ENCODE measurements at places on chromosomes 7 and 10. TPM values are rescaled to one million over a fixed set of nuclear protein-coding genes. Genes with fewer than 3 reads are reported as not detected.
A peak's percentile ranks its signal among the peaks of the same experiment; 100 is the strongest.

PAPOLB gene
- 0.11 TPM for total RNA-seq

SPAM1 gene
- not detected for total RNA-seq

PRLHR gene
- not detected for total RNA-seq

- H3K27me3 ChIP-seq, result no peaks in the 10 kb centered on the region
- H3K4me1 ChIP-seq, result no peaks in the 10 kb centered on the region
- DNase-seq, result no peak
- H3K27ac ChIP-seq, result no peak overlapping the region
Measured at GRCh38 chr10:51297438-51297837, 223.2 kb downstream of the PRKG1 start.

- no peak overlapping the region for H3K27ac ChIP-seq
Measured at GRCh38 chr10:124107072-124107471, 13.7 kb upstream of the CHST15 start.

MPP7 gene
- total RNA-seq, result 9.8 TPM

C7orf57 gene
- total RNA-seq, result 0.56 TPM

NKX2-3 gene
- not detected for total RNA-seq

DNA sequence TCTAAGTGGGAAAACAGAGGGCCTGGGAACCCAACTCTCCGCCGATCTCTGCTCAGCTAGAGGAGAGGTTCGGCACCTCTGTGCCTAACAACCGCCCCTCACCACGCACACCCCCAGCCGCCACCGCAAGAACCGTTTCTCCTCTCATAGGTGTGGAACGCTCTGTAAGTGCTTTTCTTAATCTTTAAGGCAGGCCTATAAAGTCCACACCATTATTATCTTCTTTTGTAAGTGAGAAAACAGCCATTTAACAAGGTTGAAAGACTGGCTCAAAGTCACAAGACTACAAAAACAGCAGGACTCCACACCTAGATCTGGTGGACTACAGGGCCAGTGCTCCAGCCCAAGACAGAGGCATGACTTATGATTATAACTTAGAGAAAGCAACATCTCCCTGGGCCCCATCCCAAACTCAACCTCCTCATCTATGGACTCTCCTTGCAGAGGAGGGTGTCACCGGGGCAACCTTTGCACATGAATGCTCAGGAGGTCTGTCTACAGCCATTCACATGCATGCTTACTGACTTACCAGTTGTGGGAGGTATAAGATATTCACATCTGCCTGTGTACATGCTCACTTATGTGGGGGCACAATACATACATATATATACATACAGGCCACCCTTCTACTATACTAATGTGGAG lies 7.9 kb upstream of the NKX2-3 start:
- no peak overlapping the region for H3K27ac ChIP-seq
- no peaks in the 10 kb centered on the region for H3K36me3 ChIP-seq
- H3K4me3 ChIP-seq, result peak overlapping the region; percentile 22
- DNase-seq, result no peak

EN2 gene
- total RNA-seq, result not detected

PKD2L1 gene
- 0.20 TPM for total RNA-seq

DNA sequence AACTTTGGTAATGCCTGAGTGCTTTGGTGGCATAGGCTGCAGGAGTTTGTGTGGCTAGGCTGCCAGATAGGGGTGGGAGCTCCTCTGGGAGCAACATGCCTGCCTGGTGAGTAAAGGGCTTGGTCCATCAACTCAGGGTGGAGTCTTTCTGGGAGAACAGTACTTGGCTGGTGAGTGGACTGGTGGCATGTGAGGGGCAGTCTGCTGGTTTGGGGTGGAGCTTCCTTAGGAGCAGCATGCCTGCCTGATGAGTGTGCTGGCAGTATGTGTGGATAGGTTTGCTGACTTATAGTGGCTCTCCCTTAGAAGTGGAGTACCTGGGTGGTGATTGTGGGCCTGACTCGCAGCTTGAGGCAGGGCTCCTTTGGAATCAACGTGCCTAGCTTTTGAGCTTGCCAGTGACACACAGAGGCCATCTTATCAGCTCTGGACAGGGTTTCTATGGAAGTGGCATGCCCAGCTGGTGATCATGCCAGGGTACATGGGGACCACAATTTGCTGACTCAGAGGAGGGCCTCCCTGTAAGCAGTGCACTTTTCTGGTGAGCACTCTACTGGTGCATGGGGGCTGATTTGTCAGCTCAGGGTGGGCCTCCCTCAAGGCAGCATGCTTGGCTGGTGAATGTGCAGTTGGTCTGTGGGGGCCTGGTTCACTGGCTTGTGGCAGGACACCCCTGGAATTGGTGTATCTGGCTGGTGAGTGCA lies 35.0 kb upstream of the SRI start:
- DNase-seq, result no peak
- H3K27me3 ChIP-seq, result no peaks in the 10 kb centered on the region
- H3K36me3 ChIP-seq, result no peaks in the 10 kb centered on the region
- no peaks in the 10 kb centered on the region for H3K4me1 ChIP-seq

A1CF gene
- not detected for total RNA-seq

CYP3A4 gene
- not detected for total RNA-seq

- H3K4me3 ChIP-seq, result no peak overlapping the region
- H3K4me1 ChIP-seq, result no peaks in the 10 kb centered on the region
- no peaks in the 10 kb centered on the region for H3K27me3 ChIP-seq
- DNase-seq, result no peak
- H3K36me3 ChIP-seq, result no peaks in the 10 kb centered on the region
Measured at GRCh38 chr10:29982997-29983648, 76.3 kb downstream of the JCAD start.

ASB15 gene
- total RNA-seq, result not detected

GRCh38 chr7:16693601-16694318 lies 47.8 kb downstream of the BZW2 start:
- H3K36me3 ChIP-seq, result peaks cover 9% of the 10 kb centered on the region
- H3K27me3 ChIP-seq, result no peaks in the 10 kb centered on the region
- no peak overlapping the region for H3K27ac ChIP-seq
- no peak overlapping the region for H3K4me3 ChIP-seq
- no peak for DNase-seq

- H3K27ac ChIP-seq, result no peak overlapping the region
- no peaks in the 10 kb centered on the region for H3K27me3 ChIP-seq
- no peak for DNase-seq
- no peak overlapping the region for H3K4me3 ChIP-seq
- no peaks in the 10 kb centered on the region for H3K4me1 ChIP-seq
Measured at GRCh38 chr10:94013331-94013760, 19.6 kb downstream of the PLCE1 start.

DNA sequence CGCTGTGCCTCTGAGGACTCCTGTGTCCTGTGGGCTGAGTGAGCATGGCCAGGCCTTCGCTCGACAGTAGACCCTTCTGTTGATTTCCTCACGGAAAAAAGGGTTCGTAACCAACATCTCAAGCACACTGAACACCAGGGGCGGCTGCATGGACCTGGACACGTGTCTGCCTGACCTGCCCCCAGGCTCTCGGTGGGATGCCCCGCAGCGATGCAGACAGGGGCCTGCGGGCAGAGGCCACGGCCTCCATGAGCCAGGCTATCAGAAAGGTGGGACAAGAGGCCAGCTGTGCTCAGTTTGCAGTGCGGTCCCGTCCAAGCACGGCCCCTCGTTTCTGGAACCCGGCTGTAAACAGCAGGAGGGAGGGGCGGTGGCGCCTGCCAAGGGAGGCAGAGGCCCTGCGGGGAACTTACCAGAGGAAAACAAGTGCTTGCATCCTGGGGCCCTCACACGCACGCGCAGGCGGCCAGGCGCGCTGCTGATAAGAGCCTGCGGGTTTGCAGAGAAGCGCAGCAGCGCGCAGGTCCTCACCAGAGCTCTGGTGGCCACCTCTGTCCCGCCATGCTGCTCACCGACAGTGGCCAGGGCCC lies 10.6 kb downstream of the GPR146 start:
- H3K4me3 ChIP-seq, result no peak overlapping the region
- H3K36me3 ChIP-seq, result no peaks in the 10 kb centered on the region
- no peak for DNase-seq
- peaks cover 23% of the 10 kb centered on the region for H3K4me1 ChIP-seq
- no peaks in the 10 kb centered on the region for H3K27me3 ChIP-seq

GRCh38 chr7:91299952-91300775 lies 35.9 kb downstream of the FZD1 start:
- no peak overlapping the region for H3K4me3 ChIP-seq
- H3K36me3 ChIP-seq, result no peaks in the 10 kb centered on the region
- no peaks in the 10 kb centered on the region for H3K27me3 ChIP-seq
- H3K4me1 ChIP-seq, result no peaks in the 10 kb centered on the region
- no peak for DNase-seq

LFNG gene
- total RNA-seq, result 31.6 TPM

GRCh38 chr7:44796034-44796503 lies 412 bp upstream of the PPIA start:
- H3K27me3 ChIP-seq, result no peaks in the 10 kb centered on the region
- H3K4me3 ChIP-seq, result peak overlapping the region; percentile 84
- peak; percentile 23 for DNase-seq
- peak overlapping the region; percentile 86 for H3K27ac ChIP-seq

GRCh38 chr7:137928626-137929025 lies 73.3 kb downstream of the CREB3L2 start:
- DNase-seq, result no peak
- H3K27ac ChIP-seq, result no peak overlapping the region
- H3K36me3 ChIP-seq, result peaks cover 5% of the 10 kb centered on the region
- peaks cover under 1% of the 10 kb centered on the region for H3K4me1 ChIP-seq

GRCh38 chr7:127578036-127578684 lies 7.2 kb downstream of the GCC1 start:
- no peak for DNase-seq
- H3K4me1 ChIP-seq, result no peaks in the 10 kb centered on the region
- H3K27me3 ChIP-seq, result no peaks in the 10 kb centered on the region
- no peak overlapping the region for H3K27ac ChIP-seq
- peaks cover 18% of the 10 kb centered on the region for H3K36me3 ChIP-seq
- H3K4me3 ChIP-seq, result no peak overlapping the region

- H3K4me3 ChIP-seq, result no peak overlapping the region
- peak; percentile 92 for DNase-seq
- H3K4me1 ChIP-seq, result peaks cover 3% of the 10 kb centered on the region
- no peak overlapping the region for H3K27ac ChIP-seq
Measured at GRCh38 chr10:14200698-14201544, 129.8 kb downstream of the FRMD4A start.

DNA sequence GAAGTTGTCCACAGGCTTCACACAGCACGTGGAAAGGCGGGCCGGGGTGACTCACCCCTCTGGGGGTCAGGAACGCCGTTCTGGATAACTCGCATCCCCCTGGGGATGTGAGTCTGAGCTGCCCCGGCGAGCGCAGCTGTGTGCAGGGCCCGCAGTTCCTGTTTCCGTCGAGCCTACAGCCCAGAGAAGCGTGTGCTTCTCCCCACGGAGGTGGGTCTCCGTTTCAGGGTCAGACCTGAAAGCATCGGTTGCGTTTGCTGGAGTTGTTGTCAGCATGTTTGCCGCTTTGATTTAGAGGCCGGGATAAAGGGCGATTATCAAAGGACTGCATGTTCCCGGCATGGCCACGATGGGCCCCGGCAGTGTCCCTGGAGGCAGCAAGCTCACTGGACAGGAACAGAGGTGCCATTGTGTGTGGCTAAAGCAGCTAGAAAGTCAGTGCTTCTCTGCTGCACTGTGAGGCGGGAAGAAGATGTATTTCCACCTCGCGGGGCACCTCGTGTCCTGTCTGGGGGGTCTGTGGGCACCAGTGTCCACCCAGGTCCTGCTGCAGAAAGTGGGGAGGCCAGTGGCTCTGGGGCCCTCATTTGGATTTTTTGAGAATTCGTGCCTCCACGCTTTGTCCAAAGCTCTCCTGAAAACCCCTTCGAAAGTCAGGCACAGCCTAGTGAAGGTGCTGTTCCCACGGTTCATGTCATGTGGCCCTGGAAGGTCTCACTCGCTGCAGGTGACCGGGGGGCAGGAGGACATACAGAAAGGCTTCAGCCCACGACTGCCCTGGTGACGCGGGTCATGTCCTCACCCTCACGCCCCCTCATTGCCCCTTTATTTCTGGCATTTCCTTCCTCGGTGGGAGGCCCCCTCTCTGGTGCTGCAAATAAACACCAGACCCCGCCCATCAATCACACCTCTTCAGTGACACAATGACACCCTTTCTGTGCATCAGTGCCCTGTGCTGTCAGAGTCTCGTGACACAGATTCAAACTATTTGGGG lies 27.4 kb upstream of the GDI2 start:
- DNase-seq, result no peak
- H3K36me3 ChIP-seq, result no peaks in the 10 kb centered on the region
- no peak overlapping the region for H3K27ac ChIP-seq
- no peaks in the 10 kb centered on the region for H3K27me3 ChIP-seq
- no peaks in the 10 kb centered on the region for H3K4me1 ChIP-seq

DNA sequence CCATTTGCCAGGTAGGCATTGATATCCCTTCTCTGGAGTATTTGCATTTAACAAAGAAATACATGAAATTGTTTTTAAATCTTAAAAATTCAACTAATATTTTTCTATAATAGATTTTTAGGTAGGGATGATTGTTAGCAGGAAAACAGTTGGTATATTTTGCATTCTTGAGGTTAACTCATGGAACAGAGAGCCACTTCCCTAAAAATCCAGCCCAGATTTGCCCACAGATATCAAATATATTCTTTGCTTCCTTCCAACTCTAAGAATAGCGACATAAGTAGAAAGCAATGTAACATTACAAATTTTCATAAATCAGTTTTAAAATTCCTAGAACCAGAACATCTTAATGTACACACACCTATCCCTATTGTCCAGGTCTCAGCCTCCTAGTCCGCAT lies 45.0 kb upstream of the ANLN start:
- no peaks in the 10 kb centered on the region for H3K27me3 ChIP-seq
- H3K4me3 ChIP-seq, result no peak overlapping the region
- DNase-seq, result no peak
- H3K27ac ChIP-seq, result no peak overlapping the region
- no peaks in the 10 kb centered on the region for H3K4me1 ChIP-seq

- H3K36me3 ChIP-seq, result no peaks in the 10 kb centered on the region
- DNase-seq, result no peak
- no peak overlapping the region for H3K4me3 ChIP-seq
- no peak overlapping the region for H3K27ac ChIP-seq
- H3K4me1 ChIP-seq, result no peaks in the 10 kb centered on the region
- no peaks in the 10 kb centered on the region for H3K27me3 ChIP-seq
Measured at GRCh38 chr10:105857268-105858264, 1216.5 kb downstream of the SORCS3 start.

GRCh38 chr7:31122649-31123058 lies 70.5 kb downstream of the ADCYAP1R1 start:
- no peak overlapping the region for H3K27ac ChIP-seq
- no peaks in the 10 kb centered on the region for H3K36me3 ChIP-seq
- no peaks in the 10 kb centered on the region for H3K27me3 ChIP-seq

PRR15 gene
- 7.9 TPM for total RNA-seq

GRCh38 chr10:4384245-4384644 lies 441.8 kb upstream of the AKR1E2 start:
- no peak overlapping the region for H3K27ac ChIP-seq
- H3K4me1 ChIP-seq, result no peaks in the 10 kb centered on the region
- H3K36me3 ChIP-seq, result no peaks in the 10 kb centered on the region

DNA sequence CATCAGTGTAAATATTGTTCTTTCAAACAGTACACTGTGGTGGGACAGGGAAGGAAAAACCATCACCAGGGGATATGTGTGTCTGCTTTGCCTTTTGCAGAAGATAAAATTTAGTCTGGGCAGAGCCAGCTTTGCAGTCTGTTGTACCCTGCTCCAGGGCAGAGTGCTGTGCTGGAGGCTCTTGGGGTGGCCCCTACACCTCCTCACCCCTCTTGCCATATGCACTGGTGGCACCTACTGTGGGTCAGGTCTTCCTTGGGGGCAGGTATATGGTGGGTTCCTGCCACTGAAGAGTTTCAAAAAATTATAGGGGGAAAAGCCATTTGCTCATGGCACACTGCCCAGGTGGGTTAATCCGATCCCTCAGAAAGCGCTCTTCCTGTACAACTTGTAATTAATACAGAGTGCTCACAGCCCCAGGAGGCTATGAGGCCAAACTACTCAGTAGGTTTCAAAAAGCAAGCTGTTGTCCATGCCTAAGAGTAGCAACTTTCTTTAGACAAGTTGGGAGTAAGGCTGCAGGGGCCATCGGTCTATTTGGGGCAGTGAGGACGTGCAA lies 112.7 kb upstream of the BMPER start:
- H3K4me1 ChIP-seq, result peaks cover 13% of the 10 kb centered on the region
- H3K27ac ChIP-seq, result no peak overlapping the region
- H3K36me3 ChIP-seq, result no peaks in the 10 kb centered on the region
- H3K27me3 ChIP-seq, result no peaks in the 10 kb centered on the region
